NCI-H524 treated with DMSO at 0.1 percent for 48 hours (cell line): ENCODE measurements at places on chromosomes 1 and 21.

- no peak for DNase-seq
These were observed 76.6 kb upstream of the KIAA0040 start for GRCh38 chr1:175269151-175269550.

DNA sequence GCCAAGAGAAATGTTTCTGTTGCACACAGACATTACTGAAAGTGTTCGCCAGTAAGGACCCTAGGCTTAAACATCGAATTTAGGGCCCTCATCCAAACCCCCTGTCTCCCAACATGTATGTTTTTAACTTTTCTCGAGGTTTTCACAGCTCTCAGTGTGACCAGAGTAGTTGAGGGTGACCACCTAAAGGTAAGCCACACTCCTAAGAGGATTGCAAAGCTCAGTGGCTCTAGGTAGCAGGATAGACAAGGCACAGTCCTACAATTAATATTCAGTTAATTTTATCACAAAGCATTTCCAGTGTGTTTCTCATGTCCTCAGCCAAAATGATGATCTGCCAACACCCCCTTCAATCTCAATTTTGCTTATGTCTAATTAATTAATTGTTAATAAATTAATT, 695 bp upstream of the ALG14 start:
- no peak for DNase-seq

- no peak for DNase-seq
These were observed 64.2 kb upstream of the CYYR1 start for GRCh38 chr21:26637201-26637745.

DNA sequence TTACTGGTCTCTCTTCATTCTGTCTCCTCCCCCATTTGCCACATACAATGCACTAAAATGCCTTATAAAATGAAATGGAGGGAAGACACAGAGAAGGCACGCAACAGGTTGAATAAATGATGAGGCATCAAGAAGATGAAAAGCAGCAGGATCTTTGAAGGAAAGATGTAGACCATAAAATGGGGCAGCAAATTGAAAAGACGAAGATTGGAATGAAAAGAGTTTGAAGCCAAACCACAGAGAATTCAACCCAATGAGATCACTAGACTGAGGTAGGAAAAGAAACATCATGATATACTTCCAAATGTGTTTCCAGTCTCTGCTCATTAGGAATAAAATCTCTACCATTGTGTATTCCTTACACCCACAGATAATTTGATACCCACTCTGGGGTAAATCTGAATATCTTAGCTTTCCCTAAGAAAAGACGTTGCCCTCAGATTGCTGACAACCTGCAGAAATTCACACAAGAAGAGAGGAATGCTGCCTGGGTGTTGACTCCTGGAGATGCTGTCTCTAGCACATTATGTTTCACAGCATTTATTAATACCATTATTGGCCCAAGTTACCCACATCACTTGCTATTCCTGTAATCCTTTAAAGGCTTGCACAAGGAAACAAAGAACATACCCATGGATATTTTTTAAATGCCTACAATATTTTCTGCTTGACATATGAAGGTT, 230.9 kb downstream of the LTN1 start:
- DNase-seq: no peak

- no peak for DNase-seq
These were observed 874 bp downstream of the FAAP20 start for GRCh38 chr1:2193514-2194281.

GRCh38 chr21:34613679-34614627, 960 bp downstream of the RCAN1 start:
- DNase-seq: no peak

DNA sequence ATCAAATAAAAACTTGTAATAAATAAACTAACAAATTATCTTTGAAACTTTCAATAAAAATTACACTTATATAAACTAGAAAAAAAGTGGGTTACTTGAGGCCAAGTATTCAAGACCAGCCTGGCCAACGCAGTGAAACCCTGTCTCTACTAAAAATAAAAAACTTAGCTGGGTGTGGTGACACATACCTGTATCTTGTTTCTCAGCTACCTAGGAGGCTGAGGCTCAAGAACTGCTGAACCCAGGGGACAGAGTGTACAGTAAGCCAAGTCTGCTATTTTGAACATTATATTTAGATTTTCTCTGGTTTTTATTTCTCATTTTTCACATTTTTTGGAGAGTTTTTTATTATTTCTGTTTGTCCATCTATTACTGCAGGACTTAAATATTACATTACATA, 1397.6 kb upstream of the B3GALT2 start:
- no peak for DNase-seq

- DNase-seq: no peak
These were observed 2.4 kb upstream of the IFNLR1 start for GRCh38 chr1:24189528-24189927.

- peak; percentile 28 for DNase-seq
These were observed 1353.9 kb downstream of the NCAM2 start for GRCh38 chr21:22352088-22352487.

DNA sequence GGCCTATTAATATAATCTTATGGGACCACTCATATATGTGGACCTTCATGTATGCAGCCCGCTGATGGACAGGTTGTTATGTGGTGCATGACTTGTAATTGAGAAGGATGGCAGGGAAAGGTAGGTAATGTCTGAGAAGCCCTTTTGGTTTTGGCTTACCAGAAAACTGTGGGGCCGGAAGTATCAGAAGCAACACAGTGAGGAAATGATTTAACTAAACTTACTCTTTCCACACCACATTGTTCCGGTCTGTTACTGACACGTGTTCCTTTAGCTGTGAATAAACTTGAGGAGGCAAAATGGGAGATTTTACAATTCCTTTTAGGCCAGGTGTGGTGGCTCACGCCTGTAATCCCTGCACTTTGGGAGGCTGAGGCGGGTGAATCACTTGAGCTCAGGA, 32.4 kb downstream of the KIF1B start:
- DNase-seq: no peak

GRCh38 chr1:158979229-158979628, 30.5 kb upstream of the IFI16 start:
- DNase-seq: no peak

- DNase-seq: peak; percentile 29
These were observed 240.3 kb downstream of the RYR2 start for GRCh38 chr1:237282208-237282783.

DNA sequence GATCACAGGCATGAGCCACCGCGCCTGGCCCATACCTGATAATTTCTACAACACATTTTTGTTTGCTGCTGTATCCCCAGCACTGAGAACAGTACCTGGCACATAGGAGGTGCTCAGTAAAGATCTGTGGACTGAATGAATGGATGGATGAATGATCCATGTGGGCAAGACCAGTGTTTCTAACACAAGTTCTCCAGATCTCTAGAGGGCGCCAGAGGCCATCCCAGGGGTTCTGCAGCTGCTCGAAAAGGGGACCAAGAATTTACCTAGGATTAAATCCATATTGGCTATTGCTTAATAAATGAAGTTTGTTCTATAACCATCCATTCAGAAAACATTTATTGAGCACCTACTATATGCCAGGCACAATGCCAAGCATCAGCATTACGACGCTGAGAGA, 167.7 kb downstream of the ACTL8 start:
- DNase-seq: no peak

DNA sequence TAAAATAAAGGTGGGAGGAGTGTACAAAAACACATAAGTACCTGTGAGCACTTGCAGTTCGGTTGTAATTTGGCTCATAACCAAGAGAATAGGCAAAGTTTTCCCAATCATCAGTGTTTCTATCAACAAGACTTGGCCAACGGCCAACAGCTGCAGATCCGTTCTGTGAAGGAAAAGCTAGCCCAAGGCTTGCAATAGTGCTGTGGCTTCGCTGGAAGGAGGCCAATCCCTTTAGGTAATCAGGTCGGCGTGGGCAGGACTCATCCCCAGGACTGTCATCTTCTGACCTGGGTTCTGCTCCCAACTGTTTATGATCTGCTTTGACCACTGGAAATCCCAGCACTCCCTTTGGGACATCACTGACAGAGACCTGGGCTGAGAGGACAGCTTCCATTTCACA, 107.8 kb downstream of the LYST start:
- peak; percentile 27 for DNase-seq

GRCh38 chr1:76053021-76053420, 21.5 kb upstream of the ST6GALNAC3 start:
- no peak for DNase-seq

DNA sequence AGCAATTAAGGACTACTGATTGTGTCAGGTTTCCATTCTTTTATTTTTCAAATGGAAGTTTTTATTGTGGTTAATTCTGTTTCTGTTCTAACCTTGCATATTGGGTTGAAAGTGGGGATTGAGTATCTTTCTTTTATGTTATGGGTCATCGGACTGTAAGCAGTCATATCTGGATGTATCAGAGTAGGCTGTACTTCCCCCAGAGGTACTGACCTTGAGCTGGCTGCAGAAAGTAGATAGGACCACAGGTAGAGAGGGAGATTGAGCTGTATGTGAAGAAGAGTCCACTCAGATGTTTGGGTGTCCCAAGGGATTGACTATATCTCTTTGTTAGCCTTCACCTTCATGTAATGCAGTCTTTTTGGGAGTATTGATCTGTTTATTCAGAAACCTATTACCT, 20.5 kb upstream of the ALG14 start:
- no peak for DNase-seq

- DNase-seq: peak; percentile 11
These were observed 34.7 kb downstream of the CDCA8 start for GRCh38 chr1:37726751-37727585.

GRCh38 chr1:221175249-221175648, 296.0 kb downstream of the HLX start:
- no peak for DNase-seq

DNA sequence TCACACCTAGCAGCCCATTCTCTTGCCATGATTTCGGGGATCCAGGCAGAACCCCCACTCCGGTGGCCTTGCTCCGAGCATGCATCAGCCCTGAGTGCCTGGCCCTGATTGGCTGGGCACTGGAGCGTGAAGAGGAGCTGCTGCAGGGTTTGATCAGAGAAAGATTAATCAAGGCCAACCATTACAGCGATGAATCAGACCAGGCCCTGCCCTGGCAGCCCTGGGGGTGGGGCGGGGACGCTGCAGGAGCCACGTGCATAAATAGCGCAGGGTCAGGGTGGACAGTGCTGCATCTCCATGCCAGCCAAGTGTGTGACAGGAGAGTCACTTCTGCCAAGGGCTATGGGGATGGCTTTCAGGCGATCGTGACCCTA, 3.4 kb upstream of the FAM131C start:
- no peak for DNase-seq

- no peak for DNase-seq
These were observed 313.8 kb downstream of the MATN1 start for GRCh38 chr1:30409476-30410152.

DNA sequence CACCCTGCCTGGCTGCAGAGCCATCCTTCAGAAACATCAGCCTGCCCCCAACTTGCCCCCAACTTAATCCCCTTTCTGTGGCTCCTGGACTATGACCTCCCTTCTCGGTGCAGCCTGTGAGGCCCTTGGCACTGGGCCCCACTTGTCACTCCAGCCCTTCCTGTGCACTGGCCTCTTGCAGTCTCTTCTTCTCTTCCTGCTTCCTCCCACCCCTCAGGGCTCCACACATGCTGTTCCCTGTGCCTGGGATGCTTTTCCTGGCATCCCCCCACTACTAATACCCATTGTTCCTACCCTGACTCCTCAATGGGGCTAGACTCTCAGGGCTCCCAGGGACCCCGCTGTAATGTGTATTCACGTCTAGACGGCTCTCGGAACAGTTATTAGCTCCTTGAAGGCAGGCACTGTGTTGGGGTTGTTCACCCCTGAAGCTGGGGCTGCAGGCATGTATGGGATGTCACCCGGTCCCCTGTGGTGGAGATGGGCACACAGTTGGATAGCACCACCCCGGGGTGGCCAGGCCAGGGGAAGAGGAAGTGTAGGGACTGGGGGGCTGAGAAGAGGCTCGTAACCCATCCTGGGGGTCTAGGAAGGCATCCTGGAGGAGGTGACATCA, 4.5 kb downstream of the LDLRAD1 start:
- DNase-seq: no peak

DNA sequence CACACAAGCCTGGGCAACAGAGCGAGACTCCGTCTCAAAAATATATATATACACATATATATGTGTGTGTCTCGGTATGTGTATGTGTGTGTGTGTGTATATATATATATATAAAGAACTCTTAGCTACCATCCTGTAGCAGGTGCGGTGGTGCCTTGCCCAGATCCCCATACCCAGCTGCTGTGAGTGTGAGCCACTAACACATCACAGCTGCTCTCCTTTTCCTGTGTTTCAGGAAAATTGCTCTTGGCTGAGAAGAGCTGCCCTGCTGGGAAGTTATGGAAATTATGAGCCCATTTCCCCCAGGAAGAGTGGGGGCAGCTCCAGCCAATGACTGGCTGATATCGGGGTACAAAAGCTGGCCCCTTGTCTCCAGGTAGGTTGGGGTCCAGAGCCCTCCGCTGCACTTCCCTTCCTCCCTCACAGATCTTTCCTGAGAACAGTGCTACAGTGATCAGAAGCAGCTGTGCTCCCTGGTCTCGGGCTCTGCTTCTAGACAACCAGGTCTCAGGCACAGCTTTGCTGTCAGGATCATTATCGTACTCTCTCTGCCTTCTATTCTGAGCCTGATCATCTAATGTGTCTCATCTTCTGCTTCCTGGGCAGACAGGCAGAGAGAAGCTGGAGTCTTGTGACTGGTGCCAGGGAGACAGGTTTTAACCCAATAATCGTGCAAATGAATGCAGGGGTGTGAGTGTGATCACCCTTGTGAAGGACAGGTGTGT, 109.6 kb upstream of the ZNF678 start:
- no peak for DNase-seq

- no peak for DNase-seq
These were observed 5.8 kb downstream of the PLA2G2A start for GRCh38 chr1:19973616-19974015.

DNA sequence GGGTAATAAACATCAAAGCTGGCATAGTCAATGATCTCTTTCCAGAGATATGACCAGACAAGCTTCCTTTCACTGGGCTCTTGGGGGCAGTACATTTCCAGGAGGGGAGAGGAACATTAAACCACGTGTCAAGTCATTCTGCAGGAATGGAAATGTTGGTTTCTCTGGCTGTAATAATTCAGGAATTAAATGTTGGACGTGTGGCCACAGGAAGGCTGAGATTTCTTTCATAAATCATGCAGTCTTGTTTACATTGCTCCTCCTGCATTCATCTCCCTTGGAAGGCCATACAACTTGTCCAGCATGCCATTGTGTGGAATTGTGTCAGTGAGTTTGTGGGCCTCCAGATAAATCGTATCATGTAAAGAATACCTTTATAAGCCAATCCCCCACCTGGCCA, 259.2 kb downstream of the ADGRL2 start:
- DNase-seq: no peak

- no peak for DNase-seq
These were observed 1016.1 kb downstream of the KCNT2 start for GRCh38 chr1:195591917-195592672.

GRCh38 chr1:245621589-245621988, 466.8 kb downstream of the KIF26B start:
- DNase-seq: no peak

DNA sequence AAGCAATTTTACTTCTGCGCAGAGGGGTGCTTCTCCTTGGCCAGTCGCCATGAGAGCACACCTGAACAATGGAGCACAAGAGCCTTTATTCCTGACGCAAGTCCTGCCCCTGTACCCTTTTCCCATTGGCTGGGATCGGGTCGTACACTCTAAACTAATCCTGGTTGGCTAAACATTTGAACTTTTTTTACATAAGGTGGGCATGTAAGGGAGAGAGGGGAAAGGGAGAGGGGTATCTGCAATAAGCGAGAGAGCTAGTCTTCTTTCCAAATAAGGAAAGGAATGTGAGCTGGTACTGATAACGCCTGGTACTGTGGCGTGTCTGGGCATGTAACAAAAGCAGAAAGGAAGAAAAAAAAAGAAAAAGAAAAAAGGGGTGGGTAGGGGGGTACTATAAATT, 21.8 kb downstream of the MFSD2A start:
- no peak for DNase-seq
